Dorsolateral prefrontal cortex (tissue), 122 donors: ENCODE measurements at places on chromosomes 3 and 15. TPM values are rescaled to one million over a fixed set of nuclear protein-coding genes. Genes with fewer than 3 reads are reported as not detected.

PRTG gene
- 1.9 TPM for total RNA-seq

PLA2G4D gene
- total RNA-seq = 0.36 TPM

CAMP gene
- total RNA-seq = not detected

ACAP2 gene
- 105 TPM for total RNA-seq

- no peak for DNase-seq
Observed at GRCh38 chr15:53843166-53843565, 83.7 kb upstream of the WDR72 start.

GRCh38 chr15:38061856-38062649, 127.6 kb downstream of the TMCO5A start:
- no peak for DNase-seq

TM4SF18 gene
- total RNA-seq = 7.6 TPM

GRCh38 chr3:49785565-49786356, 581 bp downstream of the IP6K1 start:
- peak; percentile 48 for DNase-seq

BNIP2 gene
- total RNA-seq = 40.6 TPM

GRCh38 chr3:58008141-58009025, at the start of gene FLNB:
TSS of gene FLNB (plus strand) at chr3:58008422. CDS start at chr3:58008565, 143 bp downstream.
- DNase-seq = peak; percentile 75

COPG1 gene
- total RNA-seq = 123 TPM

DNA sequence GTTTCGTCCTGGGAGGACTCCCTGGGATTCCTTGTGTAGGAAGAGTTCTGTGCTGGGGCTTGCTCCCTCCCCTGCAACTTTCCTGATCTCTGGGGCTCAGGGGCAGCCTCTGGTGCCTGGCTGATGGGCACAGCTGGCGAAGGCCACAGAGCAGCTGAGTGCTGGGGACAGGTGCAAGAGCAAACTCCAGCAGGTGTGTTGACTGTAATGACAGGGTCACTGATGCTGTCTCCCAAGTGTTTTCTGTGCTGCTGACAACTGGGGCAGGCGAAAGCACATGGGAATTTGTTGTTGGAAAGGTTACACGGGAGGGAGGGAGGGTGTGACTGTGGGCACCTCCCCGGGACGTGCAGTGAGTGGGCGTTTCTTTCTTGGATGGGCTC, 21.6 kb downstream of the CPN2 start:
- DNase-seq = no peak

LMCD1 gene
- total RNA-seq = 6.6 TPM

KBTBD13 gene
- total RNA-seq = not detected

TNFSF10 gene
- total RNA-seq = 7.1 TPM

EIF1B gene
- 123 TPM for total RNA-seq

DNA sequence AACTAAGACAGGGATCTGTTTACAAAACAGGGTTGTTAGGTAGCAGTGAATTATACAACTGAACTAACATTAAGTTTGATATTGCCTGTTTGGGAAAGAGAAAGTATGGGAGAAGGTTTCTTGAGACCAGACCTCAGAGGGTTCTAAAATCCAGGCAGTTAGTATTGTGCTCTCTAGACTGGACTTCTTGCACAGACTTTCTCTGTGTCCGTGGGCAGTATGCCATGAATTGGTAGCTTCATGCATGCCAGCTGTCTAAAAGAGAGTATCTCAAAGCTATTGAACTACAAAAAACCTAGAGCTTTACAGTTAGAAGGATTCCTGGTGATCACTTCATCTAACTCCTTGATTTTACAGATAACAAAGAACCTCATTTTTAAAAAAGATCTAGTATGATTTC, 12.5 kb downstream of the SAMD7 start:
- DNase-seq = no peak

ENTPD3 gene
- total RNA-seq = 20.1 TPM

DNA sequence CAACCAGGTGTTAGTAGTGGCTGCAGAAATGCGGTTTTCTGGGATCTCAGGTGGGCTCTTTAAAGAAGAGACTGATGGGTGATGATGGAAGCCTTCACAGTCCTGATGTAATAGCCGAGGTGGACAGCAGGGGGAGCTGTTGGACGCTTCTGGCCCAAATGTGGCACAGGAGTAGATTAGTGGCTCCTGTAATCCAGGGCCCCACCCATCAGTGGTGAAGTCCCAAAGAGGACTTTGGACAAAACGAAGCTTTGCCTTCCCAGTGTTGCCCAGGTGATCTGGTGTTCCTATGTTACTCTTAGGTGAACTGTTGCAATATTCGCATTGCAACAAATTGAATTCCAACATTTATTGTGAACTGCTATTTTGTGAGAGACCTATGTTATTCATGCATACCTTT, 31.8 kb upstream of the MYZAP start:
- DNase-seq = peak; percentile 69

ZNF35 gene
- total RNA-seq = 12.3 TPM

- no peak for DNase-seq
Observed at GRCh38 chr3:44501971-44502370, 24.5 kb upstream of the ZNF445 start.

- DNase-seq = no peak
Observed at GRCh38 chr3:60086811-60087210, 1037.0 kb upstream of the CFAP20DC start.

DNA sequence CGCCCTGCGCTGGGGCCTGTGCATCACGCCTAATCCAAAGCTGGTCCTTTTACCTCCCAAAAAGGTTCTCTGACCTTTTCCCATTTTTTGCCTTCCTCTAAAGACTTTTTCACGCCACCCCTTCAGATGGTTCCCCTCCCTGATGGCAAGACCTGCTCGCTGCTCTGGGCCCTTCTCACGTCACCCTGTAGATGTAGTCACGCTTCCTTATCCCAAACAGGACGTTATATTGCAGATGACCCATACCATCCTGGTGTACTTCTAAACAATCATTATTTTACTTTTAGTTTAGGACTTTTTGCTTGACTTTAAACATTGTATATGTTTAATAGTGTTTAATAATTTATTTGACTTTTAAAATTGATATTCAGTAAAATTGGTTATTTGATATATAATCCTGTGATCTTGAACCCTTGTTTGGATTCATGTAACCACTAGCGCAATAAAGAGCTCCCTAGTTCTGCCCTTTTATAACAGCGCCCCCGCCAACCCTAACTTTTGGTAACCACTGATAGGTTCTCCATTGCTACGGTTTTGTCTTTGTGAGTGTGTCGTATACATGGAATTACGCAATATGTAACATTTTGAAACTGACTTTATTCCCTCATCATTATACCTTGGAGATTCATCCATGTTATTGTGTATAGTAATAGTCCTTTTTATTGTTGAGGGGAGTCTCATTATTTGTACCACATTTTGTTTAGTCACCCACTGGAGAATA, 159.0 kb upstream of the CHRNA7 start:
- DNase-seq = no peak

DNA sequence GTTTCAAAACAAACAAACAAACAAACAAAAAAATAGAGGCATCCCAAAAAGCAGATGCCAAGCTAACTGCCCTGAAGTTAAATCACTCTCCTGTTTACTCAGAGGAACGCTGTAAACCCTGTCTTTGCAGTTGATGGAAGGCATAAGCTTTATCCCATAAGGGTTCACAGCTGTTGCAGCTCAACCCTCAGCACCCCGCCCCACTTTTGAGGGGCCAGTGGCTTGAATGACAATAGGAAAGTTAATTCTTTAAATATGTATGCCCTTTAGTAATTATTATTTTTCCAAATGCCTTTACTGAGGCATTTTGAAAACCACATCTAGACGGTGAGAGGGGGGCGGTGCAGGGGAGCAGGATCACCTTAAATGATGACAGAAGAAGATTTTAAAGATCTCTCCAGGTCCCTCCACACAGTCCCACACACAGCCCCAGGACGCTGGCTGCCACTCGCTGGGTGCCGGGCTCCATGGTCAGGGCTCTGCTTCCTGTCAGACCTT, 272.1 kb downstream of the FAM43A start:
- DNase-seq = no peak

GRCh38 chr3:14211621-14212020, 33.0 kb downstream of the LSM3 start:
- no peak for DNase-seq

GRCh38 chr3:43309372-43310305, 23.3 kb downstream of the SNRK start:
- no peak for DNase-seq

- no peak for DNase-seq
Observed at GRCh38 chr3:119600732-119601131, 3.0 kb downstream of the PLA1A start.
